ENCODE measurements at places on chromosomes 6 and 20.

DNA sequence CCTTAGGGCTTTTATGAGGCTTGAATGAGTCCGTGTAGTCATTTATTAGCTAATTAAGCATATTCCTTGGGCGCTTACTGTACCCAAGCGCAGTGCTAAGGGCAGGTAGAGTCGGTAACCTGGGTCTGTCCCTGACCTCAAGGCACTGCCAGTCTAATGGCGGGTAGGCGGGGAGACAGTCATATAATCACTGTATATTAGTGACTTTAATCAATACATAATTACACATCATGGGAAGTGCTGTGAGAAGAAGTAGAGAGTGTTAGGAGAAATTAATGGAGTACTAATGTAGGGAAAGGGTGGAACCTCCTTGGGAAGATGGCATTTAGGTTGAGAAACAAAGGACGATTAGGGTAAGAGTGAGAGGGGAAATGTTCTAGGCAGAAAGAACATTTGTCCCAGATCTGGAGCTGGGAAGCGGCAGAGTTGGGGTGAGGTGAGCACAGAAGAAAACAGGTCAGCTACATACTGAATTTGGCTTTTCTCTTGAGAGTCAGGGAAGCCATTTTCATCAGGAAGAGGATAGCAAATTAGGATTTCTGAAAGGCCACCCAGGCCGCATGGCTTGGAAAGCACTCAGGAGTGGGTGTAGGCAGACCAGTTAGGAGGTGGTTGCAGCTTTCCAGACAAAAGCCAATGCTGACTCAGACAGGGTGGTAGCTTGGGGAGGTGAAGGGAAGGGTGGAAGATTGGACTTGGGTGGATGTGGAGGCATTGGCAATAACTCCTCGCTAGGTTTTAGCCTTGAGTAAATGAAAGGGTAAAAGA, 954 bp upstream of the BLCAP start:
- DNase-seq, result no peak

DNA sequence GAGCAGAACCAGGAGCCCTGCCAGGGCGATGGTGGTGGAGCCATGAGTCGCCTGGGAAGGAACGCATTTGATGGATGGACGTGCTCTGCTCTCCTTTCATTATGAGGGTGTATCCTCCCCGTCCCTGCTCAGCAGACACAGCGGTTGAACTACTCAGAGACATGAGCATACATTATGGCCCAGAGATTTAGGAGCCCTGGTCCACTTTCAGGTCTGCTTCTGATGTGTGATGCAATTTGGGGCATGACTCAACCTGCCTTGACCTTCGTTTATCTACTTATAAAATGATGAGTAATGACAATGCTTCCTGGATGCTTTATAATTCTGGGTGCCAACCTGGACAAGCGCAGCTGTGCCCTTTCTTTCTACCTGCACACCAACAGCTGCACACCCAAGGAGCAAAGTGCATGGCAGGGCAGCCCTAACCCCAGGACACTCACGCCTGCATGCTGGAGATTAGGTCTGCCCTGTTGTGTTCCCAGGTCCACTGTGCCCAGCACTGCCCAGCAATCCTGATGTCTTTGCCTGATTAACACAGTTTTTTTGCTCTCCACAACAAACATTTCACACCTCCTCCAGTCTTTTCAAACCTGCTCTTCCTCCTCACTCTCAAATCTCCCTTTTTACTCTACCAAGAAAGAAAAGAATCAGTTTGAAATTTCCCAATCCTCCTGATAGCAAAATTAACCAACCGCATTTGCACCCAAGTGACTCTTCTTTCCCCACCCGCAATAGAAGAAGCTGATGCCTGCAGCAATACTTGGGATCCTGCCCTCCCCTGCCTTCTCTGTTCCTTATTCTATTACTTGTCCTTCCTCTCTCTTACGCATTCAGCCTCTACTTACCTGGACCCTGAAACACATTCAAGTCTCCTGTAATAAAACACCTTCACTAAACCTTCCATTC, 81.2 kb downstream of the EZR start:
- DNase-seq, result no peak

GRCh38 chr6:17297271-17298080, 16.3 kb downstream of the RBM24 start:
- no peak for DNase-seq

DNA sequence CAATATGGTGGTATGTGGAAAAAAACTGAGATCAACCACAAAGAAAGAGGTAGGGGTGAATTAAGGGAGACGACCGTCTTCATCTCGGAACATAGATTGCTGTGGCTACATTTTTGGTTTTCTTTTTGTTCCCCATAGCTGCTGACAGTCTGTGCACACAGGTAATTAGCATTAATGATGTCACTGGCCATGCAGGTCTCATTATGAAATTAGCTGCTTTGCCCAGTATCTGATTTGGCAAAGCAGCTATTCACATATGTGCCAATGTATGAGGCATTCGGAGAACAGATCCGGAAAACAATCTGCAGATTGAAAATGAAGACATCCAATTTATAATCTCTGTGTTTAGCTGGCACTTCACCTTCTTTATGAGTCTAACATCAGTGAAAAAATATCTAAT, 13.1 kb downstream of the NOX3 start:
- DNase-seq, result no peak

DNA sequence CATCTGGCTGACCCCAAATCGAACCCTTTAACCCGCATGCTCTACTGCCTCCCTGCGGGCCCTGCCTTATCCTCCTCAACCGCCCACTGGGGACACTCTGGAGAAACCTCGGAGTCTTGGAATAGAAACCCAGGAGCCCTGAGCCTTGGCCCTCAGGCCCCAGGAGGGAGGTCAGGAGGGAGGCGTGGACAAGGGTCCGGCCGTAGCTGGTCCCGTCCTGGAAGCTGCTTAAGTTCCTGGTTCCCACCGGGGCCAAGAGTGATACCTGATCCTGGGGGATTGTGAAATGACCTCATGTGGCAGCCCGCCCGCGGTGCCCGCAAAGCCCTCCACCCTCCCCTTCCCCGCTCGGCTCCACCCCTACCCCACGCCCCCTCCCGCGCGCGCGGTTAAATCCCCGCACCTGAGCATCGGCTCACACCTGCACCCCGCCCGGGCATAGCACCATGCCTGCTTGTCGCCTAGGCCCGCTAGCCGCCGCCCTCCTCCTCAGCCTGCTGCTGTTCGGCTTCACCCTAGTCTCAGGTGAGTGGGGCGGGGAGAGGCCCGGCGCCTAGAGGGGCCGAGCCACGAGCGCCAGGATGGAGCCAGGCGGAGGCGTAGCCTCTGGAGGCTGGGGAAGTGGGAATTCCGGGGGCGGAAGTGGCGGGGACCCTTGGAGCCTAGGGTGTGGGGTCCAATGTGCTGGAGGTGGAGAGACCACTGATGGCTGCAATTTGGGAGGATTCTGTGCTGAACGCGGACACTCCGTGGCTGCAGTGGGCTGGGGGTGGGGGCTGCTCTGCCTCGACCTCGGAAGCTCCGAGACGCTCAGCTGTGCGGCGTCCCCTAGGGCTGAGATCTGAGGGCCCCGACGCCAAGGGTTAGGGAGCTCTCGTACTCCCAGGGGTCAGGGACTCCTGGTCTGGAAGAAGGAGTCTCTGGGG, at the start of gene WFDC2:
TSS of gene WFDC2 (plus strand) at position 418 of the 926 bp plus-strand sequence. CDS start at position 447, 29 bp downstream.
- peak; percentile 25 for DNase-seq
